HT1080 (cell line): ENCODE measurements at places on chromosomes 7 and 10.

GRCh38 chr7:73425356-73425983 is 8.1 kb upstream of the FZD9 start:
- no peak for DNase-seq

GRCh38 chr10:28201410-28202400 is 101.2 kb downstream of the MPP7 start:
- DNase-seq: no peak

DNA sequence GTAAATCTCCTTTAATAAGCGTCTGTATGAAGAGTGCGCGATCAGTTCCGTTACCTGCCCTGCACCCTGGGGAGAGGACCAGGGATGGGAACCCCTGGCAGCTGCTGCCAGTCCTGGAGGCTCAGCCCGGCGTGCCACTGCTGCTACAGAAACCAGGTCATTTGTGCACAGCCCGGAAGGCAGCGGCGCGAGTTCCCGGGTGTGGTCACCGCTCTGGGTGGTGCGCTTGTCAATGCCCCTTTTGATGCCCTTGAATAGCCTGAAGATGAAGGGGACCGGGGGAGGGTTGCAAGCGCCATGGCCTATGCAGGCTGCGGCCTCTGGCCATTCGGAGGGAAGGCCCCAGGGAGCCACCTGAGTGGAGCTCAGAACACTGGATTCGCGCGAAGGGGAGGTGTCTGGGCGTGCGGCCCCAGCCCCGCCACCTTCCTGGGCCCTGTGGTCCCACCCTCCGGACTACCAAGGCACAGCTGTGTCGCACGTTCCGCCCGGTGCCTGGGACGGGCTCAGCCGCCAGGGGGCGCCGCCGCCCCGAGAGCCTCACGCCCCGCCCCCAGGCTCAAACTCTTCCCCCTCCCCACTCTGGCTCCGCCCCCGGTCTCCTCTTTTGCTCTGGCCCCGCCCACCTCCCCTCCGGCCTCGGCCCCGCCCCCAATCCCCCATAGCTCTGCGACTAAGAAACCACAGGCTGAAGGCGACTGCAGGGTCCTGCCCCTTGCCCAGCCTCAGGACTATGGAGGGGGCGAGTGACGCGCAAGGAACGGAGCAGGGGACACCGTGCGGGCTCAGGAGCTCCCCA is 16.5 kb downstream of the AP5Z1 start:
- no peak for DNase-seq

DNA sequence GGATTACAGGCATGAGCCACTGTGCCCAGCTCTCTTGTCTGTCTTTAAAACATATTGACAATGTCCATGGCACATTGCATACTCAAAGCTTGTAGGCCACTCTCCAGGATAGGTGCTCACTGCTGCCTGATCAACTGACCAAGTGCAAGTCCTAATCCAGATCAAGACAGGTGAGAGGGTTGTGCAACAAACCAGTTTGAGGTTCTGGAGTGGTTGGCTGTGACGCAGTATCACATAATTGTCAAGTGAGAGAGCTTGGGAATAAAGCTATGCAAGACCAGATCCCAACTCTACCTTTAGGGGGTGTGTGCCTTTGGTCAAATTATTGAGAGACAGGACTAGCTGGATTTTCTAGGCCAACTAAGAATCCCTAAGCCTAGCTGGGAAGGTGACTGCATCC is 43.0 kb upstream of the OPN4 start:
- no peak for DNase-seq

- no peak for DNase-seq
These were observed 36.9 kb upstream of the PPIF start for GRCh38 chr10:79310200-79310865.

DNA sequence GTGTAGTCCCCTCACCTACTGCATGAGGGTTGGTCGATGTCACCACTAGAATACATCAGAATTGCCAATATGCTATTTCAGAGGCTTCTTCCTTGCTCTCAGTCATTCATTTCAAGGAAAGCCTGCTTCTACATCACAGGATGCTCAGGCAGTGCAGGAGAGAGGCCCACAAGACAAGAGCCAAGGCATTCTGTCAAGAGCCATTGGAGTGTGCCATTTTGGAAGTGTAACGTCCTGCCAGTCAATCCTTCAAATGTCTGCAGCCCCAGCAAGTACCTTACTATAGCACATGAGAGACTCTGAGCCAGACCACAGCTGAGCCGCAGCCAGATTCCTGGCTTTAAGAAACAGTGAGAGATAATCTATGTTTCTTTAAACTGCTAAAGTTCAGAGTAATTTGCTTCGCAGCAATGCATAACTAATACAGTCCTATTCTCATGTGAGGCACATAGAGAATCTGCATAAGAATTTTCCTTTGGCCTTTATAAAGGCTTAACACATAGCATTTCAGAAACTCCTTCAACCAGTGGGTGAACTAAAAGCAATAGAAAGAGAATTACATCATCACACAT is 166.5 kb upstream of the GNAI1 start:
- no peak for DNase-seq

DNA sequence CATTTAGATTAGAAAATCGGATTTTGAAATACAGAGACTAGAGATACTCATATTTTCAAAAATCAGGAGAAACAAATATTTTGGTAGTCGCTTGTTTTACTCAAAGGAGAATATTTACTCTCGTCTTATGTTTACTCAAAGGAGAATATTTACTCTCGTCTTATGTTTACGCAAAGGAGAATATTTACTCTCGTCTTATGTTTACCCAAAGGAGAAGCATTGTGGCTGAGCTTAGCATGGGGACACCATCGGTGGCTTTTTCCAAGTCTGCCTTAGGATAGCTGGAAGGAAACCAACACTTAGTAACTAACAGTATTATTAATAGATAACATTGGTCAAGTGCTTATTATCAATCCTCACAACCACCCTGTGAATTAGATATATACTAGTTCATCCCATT is 71.8 kb downstream of the SNX10 start:
- no peak for DNase-seq

GRCh38 chr7:33076737-33077136 is 14.2 kb upstream of the NT5C3A start:
- peak; percentile 39 for DNase-seq

- DNase-seq: no peak
These were observed 73.3 kb downstream of the ZMIZ1 start for GRCh38 chr10:79142064-79142491.

DNA sequence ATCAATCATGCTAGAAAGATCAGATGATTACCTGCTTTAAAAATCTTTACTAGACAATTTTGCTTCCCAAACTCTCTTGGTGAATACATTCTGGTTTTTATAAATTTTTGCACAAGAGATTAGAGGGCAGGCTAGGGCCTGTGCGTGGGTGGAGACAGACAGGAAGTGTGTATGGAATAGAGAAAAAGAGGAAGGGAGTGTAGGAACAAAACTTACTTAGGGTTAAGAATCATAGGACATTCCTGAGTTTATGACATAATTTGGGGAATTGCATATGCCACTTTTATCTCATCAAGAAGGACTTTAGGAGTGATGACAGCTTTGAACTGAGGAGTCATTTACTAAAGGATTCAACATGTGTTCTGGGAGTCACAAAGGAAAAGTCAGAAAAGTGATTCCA is 31.3 kb downstream of the LAMB1 start:
- DNase-seq: no peak

- DNase-seq: peak; percentile 71
These were observed 608 bp downstream of the HHEX start for GRCh38 chr10:92690211-92690914.

- DNase-seq: no peak
These were observed 160.5 kb upstream of the FERD3L start for GRCh38 chr7:19305698-19306097.

DNA sequence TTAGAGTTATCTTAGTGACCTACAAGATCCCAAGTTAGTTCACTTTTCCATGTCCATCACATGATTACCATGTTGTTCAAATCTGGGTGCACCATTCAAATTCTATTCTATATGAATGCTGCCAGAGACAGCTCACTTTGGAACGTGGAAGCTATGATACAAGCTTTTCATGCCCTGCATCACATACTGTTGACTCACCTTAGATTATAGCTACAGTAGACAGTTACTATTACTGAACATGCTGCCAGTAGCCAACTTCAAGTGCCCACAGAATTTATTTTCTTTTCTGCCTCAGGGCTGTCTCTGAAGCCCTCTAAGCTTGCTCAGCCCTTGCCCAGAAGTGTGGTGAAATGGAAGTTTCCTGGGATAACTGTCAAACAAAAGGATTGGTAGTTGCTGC is 231.1 kb downstream of the GPR158 start:
- peak; percentile 3 for DNase-seq

- DNase-seq: no peak
These were observed 272.7 kb upstream of the MGMT start for GRCh38 chr10:129194181-129194870.

DNA sequence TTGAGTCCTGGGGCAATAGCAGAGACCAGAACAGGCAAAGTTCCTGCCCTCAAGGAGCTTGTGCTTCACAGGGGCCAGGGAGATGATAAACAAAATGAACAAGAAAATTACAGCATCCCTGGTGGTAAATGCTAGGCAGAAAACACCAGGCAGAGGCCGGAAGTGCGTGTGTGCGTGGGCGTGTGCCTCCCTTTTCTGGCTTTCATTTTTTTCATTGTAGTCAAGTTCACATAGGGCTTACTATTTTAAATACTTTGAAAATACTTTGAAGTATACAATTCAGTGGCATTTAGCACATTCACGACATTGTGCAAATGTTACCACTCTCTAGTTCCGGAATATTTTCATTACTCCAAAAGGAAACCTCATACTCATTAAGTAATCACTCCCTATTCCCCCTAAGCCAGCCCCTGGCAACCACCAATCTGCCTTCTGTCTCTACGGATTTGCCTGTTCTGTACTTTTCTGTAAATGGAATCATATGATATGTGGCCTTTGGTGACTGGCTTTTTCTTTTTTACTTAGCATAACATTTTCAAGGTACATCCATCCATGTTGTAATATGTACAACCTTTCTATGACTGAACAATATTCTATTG is 88.1 kb upstream of the PDCD4 start:
- no peak for DNase-seq

GRCh38 chr7:100641860-100642533 is 645 bp upstream of the TFR2 start:
- DNase-seq: no peak

DNA sequence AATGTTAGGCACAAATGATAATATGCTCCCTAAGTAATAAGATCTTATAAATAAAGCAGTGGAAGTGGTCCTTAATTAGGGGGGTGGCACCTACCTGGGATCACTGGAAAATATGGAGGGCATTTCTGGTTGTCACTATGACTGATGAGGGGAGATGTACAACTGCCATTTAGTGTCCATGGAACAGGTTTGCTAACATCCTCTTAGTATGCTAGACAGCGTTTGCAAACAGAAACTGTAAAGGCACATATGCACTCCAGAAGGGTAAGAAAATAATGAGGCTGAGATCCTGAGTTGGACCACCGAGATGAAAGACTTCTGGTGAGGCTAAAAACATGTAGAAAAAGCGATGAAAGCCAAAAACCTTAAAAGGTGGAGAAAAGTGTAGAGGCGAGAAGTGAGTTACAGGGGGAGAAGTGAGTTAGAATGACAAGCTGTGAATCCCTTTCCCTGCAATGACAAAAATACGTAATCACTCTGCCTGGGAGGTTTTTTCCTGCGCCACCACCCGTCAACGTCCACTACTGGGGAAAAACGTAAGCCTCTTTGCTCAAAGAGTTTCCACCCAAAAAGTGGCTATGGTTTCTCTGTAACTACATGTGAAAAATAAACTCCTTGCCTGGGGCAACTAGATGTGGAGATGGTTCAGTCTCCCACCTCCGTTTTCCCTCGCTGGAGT is 767 bp downstream of the KRIT1 start:
- no peak for DNase-seq

DNA sequence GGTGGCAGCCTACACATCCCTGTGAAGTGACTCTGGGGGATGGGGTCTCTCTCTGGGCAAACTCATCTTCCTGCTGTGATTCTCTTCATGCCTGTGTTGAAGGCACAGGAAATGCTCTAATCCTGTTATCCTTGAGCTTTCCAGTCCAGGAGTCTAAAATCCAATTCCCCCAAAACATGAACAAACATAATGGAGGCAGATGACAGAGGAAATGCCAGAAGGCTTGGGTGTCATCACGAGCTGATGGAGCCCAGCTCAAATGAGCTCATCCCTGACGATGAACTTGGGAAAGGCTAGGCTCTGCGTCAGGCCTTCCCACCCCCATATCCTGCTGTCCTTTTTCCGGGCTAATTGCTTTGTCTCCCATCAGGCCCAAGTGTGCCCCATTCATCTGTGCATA is 165.9 kb upstream of the PODXL start:
- DNase-seq: peak; percentile 68

GRCh38 chr10:132788180-132788830 is 2.4 kb upstream of the NKX6-2 start:
- DNase-seq: no peak

DNA sequence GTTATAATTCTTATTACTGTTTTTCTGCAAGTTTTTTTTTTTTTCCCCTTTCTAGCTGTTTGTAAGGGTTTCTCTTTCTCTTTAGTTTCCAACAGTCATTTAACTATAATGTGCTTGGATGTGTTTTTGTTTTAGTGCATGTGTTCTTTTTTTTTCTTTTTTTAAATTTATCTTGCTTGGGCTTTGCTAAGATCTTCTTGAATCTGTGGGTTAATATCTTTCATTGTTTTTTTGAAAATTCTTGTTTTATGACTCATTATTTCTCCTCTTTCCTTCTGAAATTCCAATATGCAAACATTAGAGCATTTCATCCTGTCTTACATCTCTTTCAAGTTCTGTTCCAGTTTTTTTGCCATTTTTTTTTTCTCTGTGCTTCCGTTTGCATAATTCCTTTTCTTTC is 5.7 kb upstream of the HK1 start:
- DNase-seq: peak; percentile 76

DNA sequence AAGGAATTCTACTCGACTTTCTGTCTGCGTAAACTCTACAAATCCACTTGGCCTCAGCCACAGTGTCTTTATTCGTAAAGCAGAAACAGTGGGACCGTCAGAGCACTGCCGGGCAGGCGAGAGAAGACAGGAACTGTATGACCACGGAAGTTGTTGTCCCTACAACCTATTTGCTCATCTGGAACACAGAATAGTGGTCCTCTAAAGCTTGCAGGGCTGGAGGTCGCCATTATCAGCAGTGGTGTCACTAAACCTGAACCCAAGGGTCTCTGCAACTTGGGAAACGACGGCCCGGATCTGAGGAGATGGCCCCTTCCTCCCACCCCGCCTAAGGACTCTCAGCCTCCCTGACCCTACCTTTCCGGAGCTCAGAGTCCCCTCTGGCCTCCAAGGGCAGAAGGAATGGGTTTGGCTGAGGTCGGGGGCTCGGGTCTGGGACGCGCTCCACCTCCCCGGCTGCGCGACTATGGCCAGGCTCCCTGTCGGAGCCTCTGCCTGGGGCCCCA is 442 bp downstream of the STYXL1 start:
- DNase-seq: no peak

- no peak for DNase-seq
These were observed 8.5 kb upstream of the NFE2L3 start for GRCh38 chr7:26143298-26144048.
